Pons (tissue), 1 donor: ENCODE measurements at places on chromosomes 7 and 10.

GRCh38 chr10:126734015-126734414, 63.5 kb upstream of the C10orf90 start:
- DNase-seq = no peak

GRCh38 chr7:129607471-129608120, 3.9 kb upstream of the NRF1 start:
- DNase-seq = peak; percentile 17

DNA sequence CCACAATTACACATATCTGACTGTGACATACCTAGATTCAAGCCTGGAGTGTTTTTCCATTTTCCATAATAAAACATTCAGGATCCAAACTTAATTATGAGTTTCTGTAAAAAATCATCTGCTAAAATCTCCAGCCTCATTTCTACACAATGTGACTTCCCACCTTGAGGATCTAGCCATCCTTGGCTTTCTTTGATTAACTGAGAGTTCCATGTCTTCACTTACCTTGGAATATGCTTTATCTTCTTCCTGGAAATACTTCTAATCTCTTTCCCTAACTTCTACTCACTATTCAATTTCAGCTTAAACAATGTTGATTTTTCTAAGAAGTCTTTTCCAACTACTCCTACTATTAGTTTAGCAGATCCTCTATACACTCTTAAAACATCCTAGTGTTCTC, 16.5 kb upstream of the GIMAP2 start:
- DNase-seq = no peak

DNA sequence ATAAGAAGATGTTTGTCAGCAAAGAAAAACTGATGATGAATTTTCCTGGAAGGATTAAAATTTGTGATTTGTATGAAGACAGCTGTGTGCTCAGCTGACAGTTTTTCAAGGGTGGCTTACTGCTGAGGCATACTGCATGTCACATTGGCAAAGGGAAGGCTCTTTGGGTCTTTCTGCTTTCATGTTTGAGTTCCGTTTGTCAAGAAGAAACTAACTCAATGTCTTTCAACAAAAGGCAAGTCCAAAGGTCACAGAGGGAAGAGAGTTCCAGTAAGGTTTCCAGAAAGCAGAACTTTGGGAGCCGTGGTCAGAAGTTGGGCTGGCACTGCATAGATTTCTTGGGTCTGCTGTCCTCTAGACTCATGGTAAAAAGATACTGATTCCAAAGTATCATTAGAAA, 16.9 kb downstream of the DYDC2 start:
- no peak for DNase-seq

GRCh38 chr7:50206453-50207250, 97.9 kb upstream of the IKZF1 start:
- no peak for DNase-seq

DNA sequence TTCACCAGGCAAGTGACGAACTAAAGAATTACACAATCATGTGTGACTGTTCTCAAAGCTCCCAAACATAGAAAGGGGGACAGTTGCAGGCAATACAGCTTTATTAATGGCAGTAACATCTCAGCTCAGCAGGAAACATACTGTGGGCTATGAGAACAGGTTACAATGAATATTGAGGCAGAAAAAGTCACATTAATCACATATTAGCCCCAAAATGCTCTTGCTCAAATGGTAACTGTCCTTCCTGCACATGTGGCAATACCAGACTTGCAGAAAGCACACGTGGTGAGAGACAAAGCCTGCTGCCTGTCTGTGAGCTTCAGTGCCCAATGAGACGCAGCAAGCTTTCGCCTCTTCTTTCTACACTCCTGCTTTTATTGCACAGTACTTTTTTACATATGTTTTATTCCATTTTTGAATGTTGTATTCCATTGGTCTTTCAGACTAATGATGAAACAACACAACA, 104.9 kb upstream of the ACBD5 start:
- DNase-seq = no peak

DNA sequence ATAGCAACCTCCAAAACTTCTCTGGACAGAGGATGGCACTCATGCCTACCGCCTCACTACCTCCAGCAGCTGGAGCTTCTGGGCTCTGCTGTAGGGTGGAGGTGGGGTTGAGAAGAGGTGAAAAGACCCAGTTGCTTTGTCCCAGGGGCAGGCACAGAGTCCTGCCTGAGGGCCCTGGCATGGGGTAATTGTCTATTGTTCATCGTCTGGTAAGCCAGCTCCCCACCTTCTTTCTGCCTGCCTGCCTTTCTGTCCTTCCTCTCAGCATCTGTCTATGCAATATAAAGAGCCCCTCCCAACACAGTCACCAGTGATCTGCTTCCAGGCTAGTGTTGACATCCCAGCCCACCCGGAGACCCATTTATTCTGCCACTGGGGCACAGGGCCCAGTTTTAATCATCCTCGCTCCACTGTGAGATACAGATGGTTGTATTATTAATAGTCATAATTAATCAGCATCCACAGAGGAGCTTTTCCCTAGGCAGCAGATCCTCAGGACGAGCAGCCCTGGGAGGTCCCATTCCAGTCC, 39.0 kb downstream of the ZMIZ1 start:
- peak; percentile 37 for DNase-seq

- DNase-seq = no peak
Measured at GRCh38 chr7:37216923-37217322, 231.7 kb downstream of the ELMO1 start.

DNA sequence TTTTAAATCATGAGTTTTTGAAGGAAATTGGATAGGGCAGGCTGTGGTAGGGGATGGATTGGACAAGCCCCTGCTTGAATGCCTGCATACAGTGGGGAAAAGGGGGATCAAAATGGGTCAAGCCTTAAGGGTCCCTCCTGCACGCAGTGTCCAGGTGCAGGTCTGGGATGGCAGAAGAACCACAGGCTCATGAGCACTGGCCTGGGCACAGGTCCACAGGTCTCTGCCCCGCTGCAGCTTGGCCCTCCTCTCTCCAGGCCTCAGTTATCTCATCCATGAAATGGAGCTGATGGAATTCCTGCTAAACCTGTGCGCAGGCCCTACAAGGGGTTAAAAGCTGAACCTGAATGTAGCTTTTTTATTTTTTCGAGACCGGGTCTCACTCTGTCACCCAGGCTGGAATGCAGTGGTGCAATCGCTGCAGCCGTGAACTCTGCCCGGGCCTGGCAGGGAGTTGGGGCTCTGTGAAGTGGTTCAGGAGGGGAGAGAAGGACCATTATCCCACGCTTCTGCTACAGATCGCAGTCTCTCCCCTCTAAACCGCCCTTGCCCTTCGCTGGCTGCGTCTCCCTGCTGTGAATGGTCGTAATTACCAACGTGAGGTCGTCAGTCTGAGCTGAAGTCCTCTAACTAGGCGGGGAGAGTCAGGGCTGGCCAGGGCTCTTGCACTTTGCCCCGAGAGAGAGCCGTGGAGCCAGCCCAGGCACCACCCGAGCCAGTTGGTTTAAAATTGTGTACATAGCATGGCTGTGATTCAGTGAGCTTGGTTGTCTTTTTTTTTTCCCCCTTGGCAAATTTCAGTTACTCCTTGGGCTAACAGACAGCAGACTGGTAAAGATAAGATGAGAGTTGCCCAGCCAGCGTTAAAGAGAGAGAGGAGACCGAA, 77.5 kb upstream of the GTF2I start:
- no peak for DNase-seq

- DNase-seq = no peak
Measured at GRCh38 chr10:106734220-106734619, 430.3 kb downstream of the SORCS1 start.

GRCh38 chr10:44386546-44387052, 1.7 kb upstream of the CXCL12 start:
- DNase-seq = peak; percentile 31

DNA sequence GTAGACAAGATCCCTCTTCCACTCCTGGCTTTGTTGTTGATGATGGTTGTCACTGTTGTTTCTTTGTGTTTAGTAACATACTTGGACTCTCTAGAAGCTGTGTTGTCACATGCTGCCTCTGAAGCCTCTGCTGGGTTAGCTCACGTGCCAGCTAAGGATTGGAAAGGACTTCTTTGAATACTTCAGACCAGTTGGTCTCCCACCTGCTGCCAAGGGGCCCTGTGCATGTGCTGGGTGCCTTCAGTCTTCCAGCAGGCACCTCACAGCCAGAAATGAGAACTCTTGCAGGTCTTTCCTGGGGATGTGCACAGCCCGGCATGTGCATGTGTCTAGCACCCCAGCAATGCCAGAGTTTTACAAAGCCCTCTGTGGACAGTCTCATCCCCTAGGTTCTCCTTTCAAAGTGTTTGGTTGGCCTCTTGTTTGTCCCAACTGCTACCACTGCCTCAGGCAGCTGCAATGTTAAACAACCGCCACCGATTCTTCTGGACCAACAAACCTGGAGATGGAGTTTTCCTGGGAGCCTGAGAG, 21.7 kb upstream of the NCAPG2 start:
- no peak for DNase-seq

DNA sequence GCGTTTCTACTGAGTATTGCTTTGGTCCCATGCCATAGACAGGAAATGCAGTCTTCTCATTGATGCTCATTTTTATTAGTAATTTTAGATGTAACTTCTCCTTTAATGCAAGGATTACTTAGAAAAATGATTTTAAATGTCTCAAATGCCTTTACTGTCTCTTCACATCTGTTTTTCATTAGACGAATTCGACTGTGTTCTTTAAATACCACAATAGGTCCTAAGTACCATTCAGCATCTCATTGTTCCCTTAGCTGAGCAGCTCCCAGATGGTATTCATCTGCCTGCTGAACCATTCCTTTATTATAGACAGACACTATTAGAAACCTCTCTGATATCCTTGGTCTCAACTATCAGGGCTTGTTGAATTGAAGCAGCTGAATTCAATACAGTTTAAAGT, 113.6 kb downstream of the LSMEM1 start:
- peak; percentile 9 for DNase-seq

DNA sequence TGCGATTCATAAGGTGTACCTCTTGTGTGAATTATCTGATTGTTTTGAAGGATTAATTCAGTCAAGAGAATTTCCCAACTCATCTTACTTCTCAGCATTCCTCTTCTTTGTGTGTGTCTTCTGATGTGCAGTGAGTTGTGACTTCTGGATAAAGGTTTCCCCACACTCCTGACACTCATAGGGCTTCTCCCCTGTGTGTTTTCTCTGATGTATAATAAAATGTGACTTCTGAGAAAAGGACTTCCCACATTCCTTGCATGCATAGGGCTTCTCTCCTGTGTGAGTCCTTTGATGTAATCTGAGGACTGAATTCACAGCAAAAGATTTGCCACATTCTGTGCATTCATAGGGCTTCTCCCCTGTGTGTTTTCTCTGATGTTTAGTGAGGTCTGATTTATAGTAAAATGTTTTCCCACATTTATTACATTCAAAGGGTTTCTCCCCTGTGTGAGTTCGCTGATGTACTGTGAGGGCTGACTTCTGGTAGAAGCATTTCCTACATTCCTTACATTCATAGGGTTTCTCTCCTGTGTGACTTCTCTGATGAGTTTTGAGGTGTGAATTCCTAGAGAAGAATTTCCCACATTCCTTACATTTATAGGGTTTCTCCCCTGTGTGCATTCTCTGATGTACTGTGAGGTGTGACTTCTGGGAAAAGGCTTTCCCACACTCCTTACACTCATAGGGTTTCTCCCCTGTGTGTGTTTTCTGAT, 24.2 kb downstream of the ZNF25 start:
- DNase-seq = no peak

- peak; percentile 61 for DNase-seq
Measured at GRCh38 chr7:150428671-150429451, 21.6 kb upstream of the GIMAP8 start.

DNA sequence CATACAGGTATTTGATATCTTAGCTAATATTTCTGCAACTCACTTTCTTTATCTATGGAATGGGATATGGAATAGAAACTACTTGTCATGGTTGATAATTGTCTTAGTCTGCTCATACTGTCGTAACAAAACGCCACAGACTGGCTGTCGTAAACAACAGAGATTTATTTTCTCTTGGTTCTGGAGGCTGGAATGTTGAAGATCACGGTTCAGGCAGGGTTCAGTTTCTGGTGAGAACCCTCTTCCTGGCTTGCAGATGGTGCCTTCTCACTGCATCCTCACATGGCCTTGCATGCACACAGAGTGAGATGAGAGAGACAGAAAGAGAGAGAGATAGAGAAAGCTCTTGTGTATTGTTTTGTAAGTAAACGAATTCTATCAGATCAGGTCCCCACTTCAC, 332.7 kb upstream of the MAGI2 start:
- DNase-seq = no peak

DNA sequence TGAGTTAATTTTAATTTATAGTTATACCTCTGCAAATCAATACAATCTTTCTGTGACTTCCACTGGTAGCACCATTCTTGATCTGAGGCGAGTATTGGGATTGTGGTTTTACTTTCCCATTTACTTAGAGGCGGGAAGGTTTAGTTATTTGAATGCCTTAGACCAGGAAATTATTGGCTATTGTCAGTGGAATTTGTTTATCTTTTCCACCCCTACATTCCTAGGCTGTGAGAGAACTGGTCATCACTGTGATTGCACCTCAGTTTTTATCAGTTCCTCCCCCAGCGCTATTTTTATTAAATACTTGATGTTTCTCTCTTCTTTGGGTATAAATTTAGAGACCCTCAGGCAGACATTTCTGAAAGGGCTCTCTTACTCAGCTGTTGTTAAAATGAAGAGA, 29.9 kb downstream of the CDK14 start:
- no peak for DNase-seq

DNA sequence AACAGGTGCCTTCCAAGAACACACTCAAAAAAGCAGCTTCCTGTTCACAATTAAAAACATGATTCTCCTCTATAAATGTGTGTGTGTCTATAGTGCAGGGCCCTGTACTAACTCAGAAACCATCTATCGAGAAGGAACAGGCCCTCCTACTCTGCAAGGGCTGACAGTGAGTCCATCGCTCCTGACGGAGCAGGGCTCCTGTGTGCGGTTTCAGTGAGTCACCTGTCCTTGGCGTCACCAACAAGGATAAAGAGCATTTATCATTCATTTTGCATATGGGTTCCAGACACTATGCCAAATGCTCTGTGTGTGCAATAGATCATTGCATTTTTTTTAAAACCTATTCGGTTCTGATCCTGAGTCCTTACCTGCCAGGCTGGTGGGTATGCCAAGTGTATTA, 63.7 kb downstream of the TACC2 start:
- no peak for DNase-seq

- peak; percentile 97 for DNase-seq
Measured at GRCh38 chr7:100465702-100466311, 1.7 kb upstream of the SPACDR start.

DNA sequence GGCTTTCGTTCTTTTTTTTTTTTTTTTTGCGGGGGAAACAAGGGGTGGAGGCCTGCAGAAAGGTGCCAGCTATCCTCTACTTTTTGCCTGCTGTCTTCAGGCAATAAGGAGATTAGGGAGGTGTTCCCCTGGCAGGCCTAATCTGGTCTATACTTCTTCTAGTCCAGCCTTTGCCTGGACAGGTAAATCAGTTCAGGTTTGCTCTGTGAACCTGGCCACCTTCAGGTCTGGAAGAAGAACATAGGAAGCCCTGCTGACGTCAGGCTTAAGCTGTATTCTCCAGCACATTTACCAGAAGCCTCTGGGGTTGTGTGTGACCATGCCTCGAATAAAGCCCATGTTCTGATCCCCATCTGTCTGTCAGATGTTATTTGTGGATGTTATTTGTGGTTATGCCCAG, 115.4 kb downstream of the SDK1 start:
- DNase-seq = no peak
